ENCODE measurements at places on chromosomes 5 and 9. TPM values are rescaled to one million over a fixed set of nuclear protein-coding genes. Genes with fewer than 3 reads are reported as not detected.

The DEPDC1B gene
- 50.5 TPM for total RNA-seq

DNA sequence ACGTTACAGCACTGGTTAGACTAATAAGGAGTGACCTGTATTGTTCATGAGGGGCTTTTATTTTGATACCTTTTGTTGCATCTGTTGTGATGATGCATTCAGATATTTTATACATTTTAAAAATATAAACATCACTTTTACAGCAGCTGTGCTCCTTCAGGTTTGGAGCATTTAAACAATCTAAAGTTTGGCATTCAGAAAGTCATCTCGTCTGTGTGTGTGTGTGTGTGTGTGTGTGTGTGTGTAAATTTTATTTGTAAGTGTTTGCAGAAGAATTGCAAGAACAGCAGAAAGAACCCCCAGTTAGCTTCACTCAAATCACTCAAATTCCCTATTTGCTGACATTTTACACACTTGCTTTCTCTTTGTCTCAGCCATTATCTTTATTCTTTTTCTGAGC is 87.4 kb downstream of the ERCC6L2 start:
- DNase-seq, result no peak

DNA sequence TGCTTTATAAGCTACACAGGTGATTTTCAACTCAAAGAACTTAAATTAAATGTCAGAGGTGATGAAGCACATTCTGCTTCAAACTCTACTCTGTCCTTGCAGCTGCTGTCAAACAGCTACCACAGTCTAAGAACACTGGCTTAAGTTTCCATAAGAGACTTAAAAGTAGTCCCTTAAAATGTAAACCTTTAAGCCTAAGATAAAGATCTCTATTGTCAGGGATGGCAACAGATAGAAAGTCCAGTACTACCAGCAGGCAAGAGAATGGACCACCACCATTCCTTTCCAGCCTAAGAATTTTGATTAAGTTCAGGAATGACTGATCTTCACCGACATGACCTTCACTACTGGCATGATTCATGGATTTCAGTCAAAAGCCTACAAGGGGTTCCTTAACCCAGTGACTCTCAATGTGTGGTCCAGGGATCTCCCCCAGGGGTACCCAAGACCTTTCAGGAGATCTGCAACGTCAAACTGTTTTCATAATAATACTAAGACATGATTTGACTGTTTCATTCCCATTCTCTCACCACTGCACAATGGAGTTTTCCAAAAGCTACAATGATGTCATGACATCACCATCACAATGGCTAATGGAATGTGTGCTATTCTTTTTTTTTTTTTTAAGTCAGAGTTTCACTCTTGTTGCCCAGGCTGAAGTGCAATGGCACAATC is 41.1 kb upstream of the PLPP6 start:
- no peak for DNase-seq

GRCh38 chr5:135831439-135831838 is 3.0 kb upstream of the SLC25A48 start:
- no peak for DNase-seq

DNA sequence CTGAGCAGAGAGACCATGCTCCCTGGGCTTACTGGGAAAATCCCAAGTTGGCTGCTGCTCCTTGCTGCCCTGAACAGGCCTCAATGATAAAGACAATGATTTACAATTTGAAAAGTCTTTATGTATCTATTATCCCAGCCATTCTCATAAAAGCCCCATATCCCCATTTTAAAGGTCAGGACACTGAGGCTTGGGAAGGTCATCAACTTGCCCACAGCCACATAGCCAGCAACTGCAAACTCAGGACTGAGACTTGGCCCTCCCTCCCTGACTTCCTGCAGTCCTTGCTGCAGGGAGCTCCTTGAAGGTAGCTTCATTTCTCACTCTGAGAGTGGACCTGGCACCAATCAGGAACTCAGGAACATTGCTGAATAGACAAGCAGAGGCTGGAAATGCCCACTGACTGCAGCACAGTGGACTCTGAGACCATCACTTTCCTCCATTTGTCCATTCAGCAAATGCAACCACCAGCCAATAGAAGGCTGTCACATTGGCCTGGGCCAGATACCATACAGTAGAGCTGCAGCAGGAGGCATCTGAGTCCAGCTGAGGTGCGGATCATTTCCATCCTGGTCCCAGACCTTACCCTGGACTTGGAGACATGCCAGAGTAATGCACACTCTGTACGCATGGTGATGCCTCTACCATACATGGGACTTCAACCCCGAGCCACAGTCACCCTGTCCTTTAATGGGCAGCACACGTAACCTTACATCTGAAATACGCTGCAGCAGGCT is 18.3 kb downstream of the TNIP1 start:
- DNase-seq, result no peak

DNA sequence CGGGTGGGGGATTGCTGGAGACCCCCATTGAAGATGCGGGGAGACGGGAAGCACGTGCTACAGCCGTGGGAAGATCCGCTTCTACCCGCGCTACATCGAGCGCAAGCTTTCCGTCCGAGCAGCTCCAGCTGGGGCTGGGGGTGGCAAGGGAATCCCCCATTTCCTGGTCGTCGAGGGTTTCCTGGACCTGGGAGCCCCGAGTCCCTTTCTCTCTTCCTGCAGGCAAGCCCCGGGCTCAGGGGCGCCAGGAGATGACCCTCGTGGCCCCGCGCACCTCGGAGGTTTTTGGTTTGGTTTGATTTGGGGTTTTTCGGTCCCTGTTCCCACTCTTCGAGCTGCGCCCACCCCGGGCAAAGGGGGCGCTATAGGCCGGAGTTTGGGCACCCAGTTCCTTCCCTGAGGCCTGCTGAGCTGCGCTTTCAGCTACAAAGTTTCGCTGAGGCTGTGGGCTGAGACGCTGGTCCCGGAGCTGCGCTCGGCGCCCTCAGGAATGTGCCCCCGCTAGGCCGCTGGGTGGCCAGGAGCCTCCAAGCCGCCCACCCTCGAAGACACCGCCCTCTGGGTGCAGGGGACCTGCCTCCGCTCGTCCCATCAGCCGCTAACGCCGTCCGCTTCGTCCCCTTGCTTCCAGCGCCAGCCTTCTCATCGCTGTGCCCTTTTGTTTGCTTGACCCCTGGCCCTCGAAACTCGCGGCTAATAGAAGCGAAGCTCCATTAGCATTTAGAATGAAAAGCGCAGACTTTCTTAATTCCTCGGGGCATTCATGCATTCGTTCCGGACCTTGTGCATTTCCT is 2.9 kb downstream of the NR4A3 start:
- DNase-seq, result peak; percentile 88

All from WTC11 (cell line).